ENCODE measurements at places on chromosomes 6 and 20.
A peak's percentile ranks its signal among the peaks of the same experiment; 100 is the strongest.

GRCh38 chr6:10271982-10272381 is 142.9 kb downstream of the TFAP2A start:
- no peak for DNase-seq

DNA sequence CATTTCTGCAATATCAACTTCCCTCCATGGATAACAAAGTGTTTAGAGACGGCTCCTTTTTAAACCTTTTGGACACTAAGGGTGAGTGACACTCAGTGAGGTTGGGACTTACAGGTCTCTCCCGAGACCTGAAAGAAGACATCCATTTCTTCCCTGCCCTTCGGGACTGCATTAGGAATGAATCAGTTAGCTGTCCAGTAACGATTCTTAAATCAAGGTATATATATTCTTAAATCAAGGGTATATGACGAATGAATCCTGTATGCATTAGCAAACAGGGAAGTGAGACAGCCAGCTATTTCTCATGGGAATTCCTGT is 52.9 kb downstream of the EDN1 start:
- DNase-seq, result no peak

GRCh38 chr6:78832091-78832808 is 35.1 kb upstream of the IRAK1BP1 start:
- no peak for DNase-seq

DNA sequence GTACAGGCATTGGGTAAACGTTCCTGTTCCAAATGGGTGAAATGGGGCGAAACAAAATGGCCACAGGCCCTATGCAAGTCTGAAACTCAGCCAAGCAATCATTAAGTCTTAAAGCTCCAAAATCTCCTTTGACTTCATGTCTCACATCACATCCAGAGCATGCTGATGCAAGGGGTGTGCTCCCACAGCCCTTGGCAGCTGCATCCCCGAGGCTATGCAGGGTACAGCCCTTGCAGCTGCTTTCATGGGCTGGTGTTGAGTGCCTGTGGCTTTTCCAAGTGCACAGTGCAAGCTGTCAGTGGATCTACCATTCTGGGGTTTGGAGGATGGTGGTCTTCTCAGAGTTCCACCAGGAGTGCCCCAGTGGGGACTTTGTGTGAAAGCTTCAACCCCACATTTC is 270.0 kb upstream of the CDYL start:
- DNase-seq, result no peak

GRCh38 chr20:32709632-32710121 is 33.6 kb downstream of the COMMD7 start:
- no peak for DNase-seq

GRCh38 chr6:36301085-36301658 is 31.3 kb downstream of the PNPLA1 start:
- DNase-seq, result no peak

- no peak for DNase-seq
Measured at GRCh38 chr20:48975955-48976354, 54.4 kb downstream of the ARFGEF2 start.

- no peak for DNase-seq
Measured at GRCh38 chr20:61252601-61253263, 671 bp downstream of the CDH4 start.

DNA sequence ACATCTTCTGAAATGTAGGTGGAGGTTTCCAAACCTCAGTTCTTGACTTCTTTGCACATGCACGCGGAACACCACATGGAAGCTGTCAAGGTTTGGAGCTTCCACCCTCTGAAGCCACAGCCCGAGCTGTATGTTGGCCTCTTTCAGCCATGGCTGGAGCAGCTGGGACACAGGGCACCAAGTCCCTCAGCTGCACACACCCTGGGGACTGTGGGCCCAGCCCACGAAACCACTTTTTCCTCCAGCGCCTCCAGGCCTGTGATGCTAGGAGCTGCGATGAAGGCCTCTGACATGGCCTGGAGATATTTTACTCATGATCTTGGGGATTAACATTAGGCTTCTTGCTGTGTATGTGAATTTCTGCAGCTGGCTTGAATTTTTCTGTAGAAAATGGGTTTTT is 68.7 kb downstream of the RNF217 start:
- DNase-seq, result no peak

DNA sequence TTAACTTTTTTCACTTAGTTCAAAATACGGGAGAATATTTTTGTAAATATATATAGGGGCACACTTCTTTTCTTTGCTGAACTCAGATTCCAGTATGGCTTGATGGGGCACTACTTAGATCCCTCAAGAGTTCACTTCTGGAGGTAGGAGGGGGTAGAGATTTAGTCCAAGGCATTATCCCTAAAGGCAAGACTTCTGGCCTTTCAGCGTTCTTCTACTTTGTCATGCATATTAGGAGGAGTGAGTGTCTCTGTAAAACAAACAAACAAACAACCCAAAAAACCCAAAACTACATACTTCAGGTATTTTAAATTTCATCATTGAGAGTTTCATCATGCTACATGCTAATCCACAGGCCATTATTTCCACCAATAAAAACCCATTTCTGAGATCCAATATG is 32.0 kb downstream of the SMPDL3A start:
- DNase-seq, result no peak

GRCh38 chr6:132369526-132369925 is 31.7 kb downstream of the MOXD1 start:
- DNase-seq, result no peak

DNA sequence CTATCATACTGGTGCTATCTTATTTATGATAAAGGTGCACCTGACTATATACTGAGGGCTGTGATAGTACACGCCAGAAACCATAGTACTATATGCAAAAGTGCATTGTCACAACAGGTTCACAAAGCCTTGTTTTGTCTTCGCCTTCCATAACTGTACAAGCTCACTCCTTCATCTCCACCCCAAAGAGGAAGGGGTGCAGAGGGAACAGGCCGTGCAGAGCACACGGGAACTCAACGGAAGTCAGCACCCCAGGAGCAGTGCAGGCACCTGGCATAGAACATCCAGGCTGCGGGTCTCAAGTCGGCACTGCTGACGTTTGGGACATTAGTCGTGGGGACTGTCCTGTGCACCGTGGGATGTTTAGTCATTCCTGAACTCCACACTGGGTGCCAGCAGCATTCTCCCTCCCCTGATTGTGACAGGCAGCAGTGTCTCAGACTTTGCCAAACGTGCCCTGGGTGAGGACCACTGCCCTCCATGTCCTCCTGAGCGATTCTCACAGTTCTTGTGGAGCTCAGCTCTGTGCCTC is 99.7 kb downstream of the PXDC1 start:
- DNase-seq, result no peak

DNA sequence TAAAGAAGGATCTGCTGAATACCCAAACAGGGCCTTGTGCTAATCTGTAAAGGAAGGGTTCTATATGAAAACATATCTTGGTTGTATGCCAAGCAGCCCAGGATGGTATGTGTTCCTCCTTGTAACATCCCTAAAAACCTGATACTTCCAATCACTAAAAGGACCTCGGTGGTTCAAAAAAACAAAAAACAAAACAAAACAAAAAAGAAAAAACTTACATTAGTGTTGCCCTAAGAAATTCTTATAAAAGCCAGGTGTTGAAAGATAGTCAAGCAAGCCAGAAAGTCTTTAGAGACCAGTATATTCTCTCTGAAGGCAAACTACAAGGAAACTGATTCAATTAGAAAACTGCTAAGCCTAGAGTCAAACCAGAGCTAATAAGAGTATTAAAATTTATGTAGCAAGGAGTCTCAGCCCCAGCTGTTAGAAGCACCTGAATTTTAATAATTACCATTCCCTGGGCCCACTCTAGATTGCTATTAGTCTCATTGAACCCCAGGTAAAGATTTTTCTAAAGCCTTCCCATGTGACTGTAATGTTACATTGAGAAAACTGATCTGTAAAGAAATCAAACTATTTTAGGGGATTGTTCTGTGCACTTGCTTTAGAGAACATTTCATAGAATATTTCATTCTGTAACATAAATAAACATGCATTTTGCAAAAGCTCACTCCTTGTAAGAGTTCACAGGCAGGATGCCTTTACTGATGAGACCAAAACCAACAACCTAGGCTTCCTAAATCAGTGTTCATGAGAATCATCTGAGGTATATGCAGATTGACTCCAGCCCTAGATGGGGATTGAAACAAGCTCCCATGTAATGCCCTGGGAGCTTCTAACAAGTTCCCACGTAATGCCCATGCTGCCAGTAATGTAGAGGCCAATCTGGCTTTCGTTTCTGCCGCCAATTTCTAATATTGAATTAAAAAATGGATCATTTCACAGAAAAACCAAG is 95.2 kb upstream of the BTN3A2 start:
- DNase-seq, result no peak

- DNase-seq, result peak; percentile 13
Measured at GRCh38 chr6:109073344-109074132, 21.1 kb downstream of the SESN1 start.

DNA sequence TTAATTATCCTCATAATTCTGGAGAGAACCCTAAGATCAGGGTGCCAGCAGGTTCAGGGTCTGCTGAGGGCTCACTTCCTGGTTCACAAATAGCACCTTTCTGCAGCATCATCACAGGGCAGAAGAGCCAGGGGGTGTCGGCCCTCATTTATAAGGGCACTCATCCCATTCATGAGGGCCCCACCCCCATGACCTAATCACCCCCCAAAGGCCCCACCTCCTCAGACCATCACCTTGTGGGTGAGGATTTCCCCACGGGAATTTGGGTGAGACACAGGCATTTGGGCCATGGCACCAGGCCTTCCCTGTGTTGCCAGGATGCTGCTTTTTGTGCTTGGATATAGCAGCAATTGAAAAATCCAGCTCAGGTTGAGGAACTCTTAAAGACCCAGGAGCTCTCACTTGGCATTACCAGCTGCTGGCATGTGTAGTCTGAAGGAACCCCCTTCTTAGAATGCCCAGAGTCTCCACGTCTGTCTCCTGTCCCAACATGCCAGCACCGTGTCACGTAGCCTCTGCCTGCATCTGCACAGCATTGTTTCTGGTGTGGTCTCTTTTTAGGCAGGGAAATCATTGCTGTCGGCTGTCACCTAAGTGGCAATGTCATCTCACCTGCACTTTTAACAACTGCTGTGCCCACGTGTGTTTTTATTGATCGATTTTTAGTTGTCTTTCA is 71.5 kb downstream of the RPP40 start:
- no peak for DNase-seq

GRCh38 chr6:41008011-41008410 is 31.0 kb downstream of the UNC5CL start:
- DNase-seq, result no peak

DNA sequence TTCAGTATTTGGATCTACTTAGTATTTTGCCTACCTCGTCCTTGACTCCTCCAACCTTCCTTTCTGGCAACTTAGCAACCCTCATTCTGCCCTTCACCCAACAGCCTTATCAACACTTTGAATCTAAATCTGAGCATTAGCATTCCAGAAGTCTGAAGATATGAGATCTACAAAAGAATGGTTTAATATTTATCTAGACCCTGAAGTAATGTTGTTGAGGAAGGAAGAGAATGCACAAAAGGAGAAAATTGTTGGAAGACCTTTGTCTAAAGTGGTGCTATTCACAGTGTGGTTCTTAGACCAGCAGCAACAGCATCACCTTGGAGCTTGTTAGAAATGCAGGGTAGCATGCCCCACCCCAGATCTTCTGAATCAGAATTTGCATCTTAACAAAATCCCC is 198.2 kb upstream of the PLCB4 start:
- no peak for DNase-seq

DNA sequence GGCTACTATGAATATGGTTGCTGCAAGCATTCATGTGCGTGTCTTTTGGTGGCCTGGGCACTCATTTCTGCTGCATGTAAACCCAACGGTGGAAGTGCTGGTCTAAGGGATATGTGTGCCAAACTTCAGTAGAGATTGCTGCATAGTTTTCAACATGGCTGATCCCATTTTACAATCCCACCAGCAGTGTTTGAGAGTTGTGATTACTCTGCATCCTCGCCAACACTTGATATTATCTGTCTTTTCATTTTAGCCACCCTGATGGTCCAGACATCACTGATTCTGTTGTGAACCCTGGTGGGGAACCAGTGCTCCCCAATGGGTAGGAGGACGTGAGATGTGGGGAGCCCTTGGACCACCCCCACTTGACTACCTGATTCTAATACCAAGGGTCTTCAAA is 27.5 kb downstream of the PACSIN1 start:
- DNase-seq, result no peak

DNA sequence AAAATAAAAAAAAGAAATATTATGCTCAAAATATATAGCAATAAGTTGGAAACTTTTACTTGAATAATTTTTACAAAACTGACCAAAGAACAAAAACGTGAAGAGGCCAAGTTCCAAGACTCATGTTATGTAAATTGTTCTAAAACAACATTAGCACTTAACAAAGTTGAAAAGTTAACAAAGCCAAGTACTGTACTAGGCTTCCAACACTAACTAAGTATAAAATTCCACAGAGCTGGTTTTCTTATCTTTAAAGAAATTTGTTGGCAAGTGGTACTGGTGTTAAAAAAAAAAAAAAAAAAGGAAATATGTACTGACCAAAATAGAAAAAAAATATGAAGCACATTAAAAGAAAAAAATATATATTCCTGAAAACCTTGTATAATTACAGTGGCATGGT is 127.8 kb downstream of the SLC16A10 start:
- no peak for DNase-seq

- no peak for DNase-seq
Measured at GRCh38 chr6:77425671-77426070, 37.6 kb downstream of the HTR1B start.

DNA sequence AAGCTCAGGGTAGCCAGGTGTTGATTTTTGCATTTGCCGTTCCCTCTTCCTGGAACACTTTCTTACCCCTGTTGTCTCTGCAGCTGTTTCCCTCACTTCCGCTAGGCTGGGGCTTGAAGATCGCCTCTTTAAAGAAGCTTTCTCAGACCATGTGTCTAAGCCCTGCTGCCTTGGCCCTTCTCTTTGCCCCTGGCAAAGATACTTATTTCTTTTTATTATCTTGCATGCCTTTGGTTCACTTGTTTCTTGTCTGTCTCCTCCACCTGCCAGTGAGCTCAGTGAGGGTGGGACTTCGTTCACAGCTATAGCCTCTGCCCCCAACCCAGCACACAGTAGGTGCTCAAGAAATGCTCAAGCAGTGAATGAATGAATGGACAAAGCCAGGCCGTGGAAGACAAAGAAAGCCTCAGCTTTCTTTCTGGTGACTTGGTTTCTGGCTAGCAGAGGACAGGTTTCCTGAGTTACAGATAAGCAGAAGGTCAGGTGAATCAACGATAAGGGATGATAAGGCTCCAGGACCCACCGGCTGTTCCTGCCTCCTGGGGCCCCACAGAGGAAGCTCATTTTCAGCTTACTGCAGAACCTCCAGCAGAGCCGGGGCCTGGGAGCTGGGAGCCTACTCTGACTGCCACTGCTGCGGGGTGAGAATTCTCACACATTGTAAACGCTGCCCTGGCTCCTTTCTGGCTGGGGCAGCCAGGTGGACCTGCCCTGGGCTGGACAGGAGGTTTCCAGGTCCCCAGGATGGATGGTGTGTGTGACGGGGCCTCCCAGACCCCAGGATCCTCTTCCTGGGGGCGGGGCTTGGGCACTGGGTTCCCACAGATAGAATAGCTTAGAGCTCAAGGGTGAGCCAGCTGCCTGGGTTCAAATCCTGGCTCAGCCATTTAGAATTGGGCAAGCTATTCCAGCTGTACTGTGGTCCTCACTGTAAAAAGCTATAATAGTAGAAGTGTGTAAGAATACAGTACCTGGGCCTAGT is 29.8 kb downstream of the SNAI1 start:
- DNase-seq, result no peak

GRCh38 chr6:96104910-96105309 is 89.1 kb downstream of the FUT9 start:
- no peak for DNase-seq
